Neural cell (in vitro differentiated cells): ENCODE measurements at places on chromosomes 7 and 10. TPM values are rescaled to one million over a fixed set of nuclear protein-coding genes. Genes with fewer than 3 reads are reported as not detected.

The SEPTIN14 gene
- polyA plus RNA-seq = not detected in 2 replicates

The C10orf105 gene
- 0.11 TPM in 1 of 2 replicates, not detected in the other for polyA plus RNA-seq

The HOXA13 gene
- not detected in 2 replicates for polyA plus RNA-seq

The WNT8B gene
- polyA plus RNA-seq = 0.37 TPM in 1 of 2 replicates, not detected in the other

The OPN1SW gene
- 1.2 and 1.9 TPM in 2 replicates for polyA plus RNA-seq

The PAPOLB gene
- 0.05 and 0.10 TPM in 2 replicates for polyA plus RNA-seq

The ASB10 gene
- polyA plus RNA-seq = not detected in 2 replicates

The NACAD gene
- 8.5 and 14.5 TPM in 2 replicates for polyA plus RNA-seq

The WEE2 gene
- 0.34 and 0.63 TPM in 2 replicates for polyA plus RNA-seq

The OR2A12 gene
- not detected in 2 replicates for polyA plus RNA-seq

The CRTAC1 gene
- 0.44 and 1.1 TPM in 2 replicates for polyA plus RNA-seq

The AGR3 gene
- not detected in 2 replicates for polyA plus RNA-seq

The CAMK1D gene
- polyA plus RNA-seq = 13.8 and 18.6 TPM in 2 replicates

The SMKR1 gene
- 3.4 and 8.5 TPM in 2 replicates for polyA plus RNA-seq

The PNLIPRP1 gene
- polyA plus RNA-seq = not detected in 2 replicates

The NPSR1 gene
- not detected in 2 replicates for polyA plus RNA-seq

The GDF2 gene
- not detected in 2 replicates for polyA plus RNA-seq

The VPS37D gene
- polyA plus RNA-seq = 52.7 and 56.3 TPM in 2 replicates

The TUBAL3 gene
- polyA plus RNA-seq = not detected in 2 replicates

The ZFAND2A gene
- polyA plus RNA-seq = 67.0 and 69.9 TPM in 2 replicates

The SMO gene
- 8.8 and 14.7 TPM in 2 replicates for polyA plus RNA-seq

The ZNF487 gene
- 6.2 and 11.8 TPM in 2 replicates for polyA plus RNA-seq

The SLC39A12 gene
- not detected in 2 replicates for polyA plus RNA-seq

The TNKS2 gene
- 28.0 and 30.4 TPM in 2 replicates for polyA plus RNA-seq

The PKD1L1 gene
- 0.28 and 2.0 TPM in 2 replicates for polyA plus RNA-seq

The SRRT gene
- polyA plus RNA-seq = 59.9 and 65.2 TPM in 2 replicates

The ABCB1 gene
- polyA plus RNA-seq = 1.6 and 6.1 TPM in 2 replicates

The MYL7 gene
- 0.76 TPM in 1 of 2 replicates, not detected in the other for polyA plus RNA-seq
